ENCODE measurements at places on chromosomes 13 and 19.
A peak's percentile ranks its signal among the peaks of the same experiment; 100 is the strongest.

DNA sequence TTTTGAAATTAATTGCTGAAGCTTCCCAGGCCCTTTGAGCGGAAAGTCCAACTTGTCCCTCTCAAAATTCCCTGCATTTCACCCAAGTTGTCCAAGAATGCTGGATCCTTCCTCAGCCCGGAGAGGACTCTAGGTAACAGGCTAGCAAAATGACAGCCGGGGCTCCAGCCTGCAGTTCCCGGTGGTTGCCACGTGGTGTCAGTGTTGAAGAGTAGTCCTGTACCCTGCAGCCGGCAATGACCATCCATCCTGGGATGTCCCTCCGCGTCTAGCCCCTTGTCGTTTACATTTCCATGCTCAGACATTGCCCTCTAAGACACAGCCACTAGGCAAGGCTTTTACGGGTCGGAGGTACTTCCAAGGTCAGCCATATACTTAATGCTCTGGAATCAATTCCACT lies 31.4 kb upstream of the MTIF3 start:
- DNase-seq: no peak

DNA sequence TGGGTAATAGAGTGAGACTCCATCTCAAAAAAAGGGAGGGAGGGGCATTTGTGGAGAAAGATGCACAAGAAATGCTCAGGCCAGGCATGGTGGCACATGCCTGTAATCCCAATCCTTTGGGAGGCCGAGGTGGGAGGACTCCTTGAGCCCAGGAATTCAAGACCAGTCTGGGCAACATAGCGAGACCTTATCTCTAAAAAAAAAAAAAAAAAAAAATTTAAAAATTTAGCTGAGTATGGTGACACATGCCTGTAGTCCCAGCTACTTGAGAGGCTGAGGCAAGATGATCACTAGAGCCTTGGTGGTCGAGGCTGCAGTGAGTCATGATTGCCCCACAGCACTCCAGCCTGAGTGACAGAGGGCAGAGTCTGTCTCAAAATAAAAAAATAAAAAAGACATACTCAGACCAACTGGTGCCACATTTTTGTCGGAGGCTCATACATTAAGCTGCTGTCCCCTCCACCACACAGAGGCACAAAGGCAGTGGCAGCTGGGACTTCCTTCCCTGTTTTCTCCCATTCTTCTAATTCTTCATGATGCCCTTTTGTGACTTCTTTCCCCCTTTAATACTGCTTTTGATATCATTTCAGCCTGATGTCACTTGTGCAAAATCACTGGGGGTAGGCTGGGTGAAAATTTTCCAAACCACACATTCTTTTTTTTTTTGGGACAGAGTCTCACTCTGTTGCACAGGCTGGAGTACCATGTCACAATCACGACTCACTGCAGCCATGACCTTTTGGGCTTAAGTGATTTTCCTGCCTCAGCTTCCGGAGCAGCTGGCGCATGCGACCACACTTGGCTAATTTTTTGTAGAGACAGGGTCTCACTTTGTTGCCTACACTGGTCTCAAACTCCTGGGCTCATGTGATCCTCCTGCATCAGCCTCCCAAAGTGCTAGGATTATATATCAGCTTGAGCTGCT lies 26.8 kb upstream of the CXCL17 start:
- DNase-seq: no peak

DNA sequence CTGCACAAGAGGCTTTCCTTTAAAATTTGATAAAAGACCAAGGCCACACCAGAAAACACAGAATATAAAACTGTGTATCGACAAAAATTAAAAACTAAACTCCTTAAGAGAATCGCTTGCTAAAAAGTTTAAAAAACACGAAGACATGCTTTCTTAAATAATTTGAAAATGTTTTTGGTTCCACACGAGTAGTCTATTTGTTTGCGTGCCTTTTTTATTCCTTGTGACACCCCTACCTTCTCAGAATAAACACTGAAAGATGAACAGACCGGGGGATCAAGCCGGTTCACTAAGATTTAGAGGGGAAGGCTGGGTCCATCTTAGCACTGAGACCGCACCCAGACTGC lies 256.4 kb upstream of the STARD13 start:
- DNase-seq: no peak

- DNase-seq: no peak
Observed at GRCh38 chr13:80040196-80040980, 300.5 kb downstream of the SPRY2 start.

- DNase-seq: no peak
Observed at GRCh38 chr13:30113551-30113950, 193.8 kb downstream of the KATNAL1 start.

DNA sequence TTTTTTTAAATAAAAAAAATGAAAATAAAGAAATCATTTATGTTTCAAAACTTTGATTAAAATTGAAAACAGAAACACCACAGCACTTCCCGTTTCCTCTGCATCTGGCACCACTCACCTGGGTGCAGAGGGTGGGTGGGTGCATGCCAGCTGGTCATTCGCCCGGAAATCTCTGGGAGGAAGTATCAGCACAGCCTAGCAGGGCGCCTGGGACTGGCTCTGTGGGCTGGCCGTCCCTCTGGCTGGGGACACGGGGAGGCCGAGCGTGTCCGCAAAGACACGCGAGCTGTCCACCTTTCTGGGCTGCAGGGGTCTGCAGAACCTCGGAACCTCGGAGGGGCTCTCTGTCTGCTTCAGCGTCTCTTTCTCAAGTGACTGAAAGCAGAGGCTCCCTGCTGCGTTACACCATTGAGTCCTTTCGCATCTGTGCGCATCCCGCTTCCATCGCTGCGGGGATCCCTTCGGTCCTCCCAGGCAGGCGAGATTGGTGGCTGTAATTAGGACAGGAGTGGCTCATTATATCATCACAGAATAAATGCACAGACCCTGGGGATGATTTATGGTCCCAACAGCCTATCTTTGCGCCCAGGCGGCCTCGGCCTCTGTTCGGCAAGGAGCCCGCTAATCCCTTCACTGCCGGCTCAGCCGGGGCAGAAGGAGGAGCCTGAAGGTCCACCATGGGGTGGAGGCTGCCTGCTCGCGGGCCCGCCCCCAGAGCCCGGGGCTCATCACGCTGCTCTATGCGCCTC lies 17.2 kb downstream of the CRTC1 start:
- peak; percentile 48 for DNase-seq

DNA sequence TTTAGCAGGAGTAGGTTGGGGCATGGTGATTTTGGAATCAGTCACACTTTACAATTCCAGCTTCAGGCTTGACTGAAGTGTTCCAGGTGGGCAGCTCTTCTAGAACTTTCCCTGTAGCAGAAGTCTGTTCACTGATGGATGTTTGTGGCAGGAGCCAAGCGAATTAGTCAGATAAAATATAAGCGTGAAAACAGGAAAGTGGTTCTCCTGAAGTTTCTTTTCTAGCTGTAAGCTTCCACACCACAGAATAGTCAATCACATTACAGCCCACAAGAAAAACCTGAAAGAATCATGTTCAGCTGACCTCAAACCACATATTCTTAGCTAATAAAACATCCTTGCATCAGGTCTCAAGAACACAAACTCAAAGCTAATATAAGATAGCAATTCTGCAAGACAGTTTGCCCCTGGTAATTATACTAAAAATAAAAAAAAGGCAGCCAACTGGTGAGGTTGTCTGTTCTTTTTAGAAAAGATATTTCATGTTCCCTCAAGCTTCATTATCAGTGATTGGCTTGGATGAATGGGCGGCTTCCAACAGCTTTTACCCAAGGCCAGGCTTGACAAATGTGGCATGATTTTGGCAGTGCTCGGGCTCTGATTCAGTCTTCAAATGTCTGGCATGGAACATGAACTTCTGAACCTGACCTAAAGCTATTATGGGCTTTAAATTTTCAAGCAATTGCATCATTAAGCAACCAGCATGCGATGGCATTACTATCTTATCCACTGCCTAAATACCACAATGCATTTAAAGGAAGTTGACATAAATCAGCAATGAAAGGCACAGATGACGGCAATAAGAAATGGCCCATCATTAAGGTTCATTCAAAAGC lies 136.8 kb downstream of the DCLK1 start:
- no peak for DNase-seq

- no peak for DNase-seq
Observed at GRCh38 chr19:47421844-47422395, 2.6 kb upstream of the MEIS3 start.

- DNase-seq: no peak
Observed at GRCh38 chr19:16111909-16112752, 442 bp downstream of the RAB8A start.

- no peak for DNase-seq
Observed at GRCh38 chr13:106381091-106381490, 154.4 kb downstream of the EFNB2 start.

DNA sequence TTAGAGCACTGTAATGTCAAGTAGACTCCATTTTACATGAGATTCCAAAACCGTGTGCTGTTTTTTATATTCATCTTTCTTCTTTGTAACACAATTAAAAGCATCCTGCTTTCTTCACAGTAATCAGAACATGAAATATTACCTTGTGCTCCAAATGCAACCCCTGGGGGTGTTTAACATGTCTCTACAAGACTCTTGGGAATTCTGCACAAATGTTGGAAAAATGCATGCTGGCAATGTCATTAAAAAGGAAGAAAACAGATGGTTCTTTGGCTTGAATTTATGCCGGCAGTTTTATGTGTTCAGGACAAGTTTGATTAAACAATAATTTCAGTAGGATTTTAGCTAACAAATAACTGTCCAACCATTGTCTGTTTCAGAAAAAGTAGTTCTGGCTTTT lies 159.1 kb downstream of the LIG4 start:
- DNase-seq: no peak

GRCh38 chr13:26663791-26664190 lies 96.8 kb downstream of the GPR12 start:
- no peak for DNase-seq

GRCh38 chr13:18952225-18953016 lies 229.2 kb downstream of the TUBA3C start:
- no peak for DNase-seq

- DNase-seq: no peak
Observed at GRCh38 chr13:83634601-83635000, 247.7 kb downstream of the SLITRK1 start.

- no peak for DNase-seq
Observed at GRCh38 chr13:110271313-110271712, 35.6 kb downstream of the COL4A1 start.

GRCh38 chr19:38551450-38551813 lies 66.3 kb downstream of the MAP4K1 start:
- no peak for DNase-seq

- DNase-seq: no peak
Observed at GRCh38 chr19:32658075-32658474, 16.9 kb downstream of the ANKRD27 start.

- DNase-seq: peak; percentile 55
Observed at GRCh38 chr19:49106648-49107135, 7.5 kb upstream of the LIN7B start.

- DNase-seq: no peak
Observed at GRCh38 chr13:98206946-98207345, 29.9 kb upstream of the RNF113B start.

GRCh38 chr19:24046550-24046949 lies 40.4 kb upstream of the ZNF254 start:
- no peak for DNase-seq

DNA sequence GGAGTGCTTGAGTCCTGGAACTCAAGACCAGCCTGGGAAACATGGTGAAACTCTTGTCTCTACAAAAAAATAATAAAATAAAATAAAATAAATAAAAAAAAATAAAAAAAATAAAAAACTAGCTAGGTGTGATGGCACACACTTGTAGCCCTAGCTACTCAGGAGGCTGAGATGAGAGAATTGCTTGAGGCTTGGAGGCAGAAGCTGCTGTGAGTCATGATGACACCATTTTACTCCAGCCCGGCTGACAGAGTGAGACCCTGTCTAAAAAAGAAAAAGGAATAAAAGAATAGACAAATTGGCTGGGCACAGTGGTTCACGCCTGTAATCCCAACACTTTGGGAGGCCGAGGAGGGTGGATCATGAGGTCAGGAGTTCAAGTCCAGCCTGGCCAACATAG lies 1168.9 kb downstream of the SLITRK5 start:
- DNase-seq: no peak

DNA sequence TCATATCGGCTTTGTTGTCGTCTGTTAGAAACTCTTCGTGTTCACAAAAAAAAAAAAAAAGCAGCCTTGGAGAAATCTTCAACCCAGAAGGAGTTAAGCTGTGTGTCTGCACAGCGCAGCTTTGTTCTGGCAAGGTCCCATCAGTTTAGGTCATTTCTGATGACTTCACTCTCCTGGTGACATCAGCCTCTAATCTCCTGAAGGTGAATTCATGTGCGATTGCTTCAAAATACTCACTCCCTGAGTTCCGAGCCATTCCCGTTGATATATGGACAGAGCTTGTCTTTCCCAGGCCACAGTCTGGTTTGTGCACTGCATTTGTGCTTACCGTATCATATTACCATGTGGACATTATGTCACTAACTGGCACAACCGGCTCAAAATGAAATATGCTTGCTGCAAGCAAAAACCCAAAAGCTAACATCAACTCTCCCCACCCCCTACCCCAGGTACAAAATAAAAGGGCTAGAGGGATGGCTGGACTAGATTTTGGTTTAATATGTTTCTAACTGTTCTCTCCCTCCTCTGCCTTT lies 342.4 kb downstream of the KCNRG start:
- DNase-seq: no peak

- DNase-seq: no peak
Observed at GRCh38 chr19:5358173-5358800, 17.7 kb upstream of the PTPRS start.

- no peak for DNase-seq
Observed at GRCh38 chr19:49390131-49390928, 2.3 kb downstream of the KASH5 start.

DNA sequence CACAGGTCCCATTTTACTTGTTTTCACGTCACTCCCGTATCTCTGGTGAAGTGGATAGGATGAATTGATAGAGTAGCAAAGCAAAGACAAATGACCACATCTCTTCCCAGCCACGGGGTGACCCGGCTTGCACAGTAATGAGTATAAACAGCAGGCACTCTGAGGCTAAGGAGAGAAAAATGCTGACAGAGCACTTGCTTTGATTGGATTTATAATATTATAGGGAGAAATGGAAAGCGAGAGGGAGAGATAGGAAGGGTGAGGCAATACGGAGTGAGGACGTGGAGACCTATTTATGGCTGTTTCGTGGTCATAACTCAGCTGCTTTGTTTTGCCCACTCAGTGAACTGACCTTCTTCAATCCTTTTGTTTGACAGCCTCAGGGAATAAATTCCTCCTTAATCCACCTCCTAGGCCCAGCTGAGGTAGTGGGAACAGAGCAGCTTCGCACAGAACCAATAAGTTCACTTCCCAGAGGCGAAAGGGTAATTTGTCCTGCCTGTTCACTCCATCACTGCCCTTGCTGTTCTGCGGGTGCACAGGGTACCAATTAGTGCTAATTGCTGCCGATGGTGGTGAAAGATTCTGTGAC lies 68.6 kb downstream of the ERCC5 start:
- no peak for DNase-seq

- DNase-seq: no peak
Observed at GRCh38 chr19:58531034-58531840, 11.6 kb upstream of the ZBTB45 start.

DNA sequence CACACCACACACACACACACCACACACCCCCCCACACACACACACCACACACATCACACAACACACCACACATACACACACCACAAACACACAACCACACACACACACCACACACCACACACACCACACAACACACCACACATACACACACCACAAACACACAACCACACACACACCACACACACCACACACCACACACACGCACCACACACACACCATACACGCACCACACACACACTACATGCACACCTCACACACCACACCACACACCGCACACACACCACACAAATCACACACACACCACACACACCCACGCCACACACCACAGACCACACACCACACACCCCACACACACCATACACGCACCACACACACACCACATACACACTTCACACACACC lies 83.5 kb downstream of the ZNF557 start:
- DNase-seq: no peak

- no peak for DNase-seq
Observed at GRCh38 chr19:31348481-31349159, 616 bp downstream of the TSHZ3 start.
